ENCODE measurements at places on chromosomes 2 and 18.

DNA sequence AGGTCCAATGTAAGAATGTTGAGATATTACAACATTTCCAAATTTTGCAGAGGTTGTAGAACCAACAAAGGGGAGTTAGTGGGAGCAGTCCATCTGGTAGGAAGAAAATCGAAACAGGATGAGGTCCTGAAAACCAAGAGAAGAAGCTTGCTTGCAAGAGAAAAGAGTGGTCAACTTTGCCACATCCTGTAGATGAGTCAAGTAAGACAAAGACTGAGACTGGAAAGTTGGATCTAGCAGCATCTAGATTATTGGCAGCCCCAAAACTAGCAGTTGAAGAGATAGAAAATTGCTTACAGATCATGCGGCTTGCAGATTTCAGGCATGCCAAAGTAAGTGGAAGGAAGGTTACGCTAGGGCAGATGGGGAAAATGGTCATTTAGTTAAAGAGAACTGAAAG lies 378.9 kb downstream of the GRB14 start:
- DNase-seq: no peak

DNA sequence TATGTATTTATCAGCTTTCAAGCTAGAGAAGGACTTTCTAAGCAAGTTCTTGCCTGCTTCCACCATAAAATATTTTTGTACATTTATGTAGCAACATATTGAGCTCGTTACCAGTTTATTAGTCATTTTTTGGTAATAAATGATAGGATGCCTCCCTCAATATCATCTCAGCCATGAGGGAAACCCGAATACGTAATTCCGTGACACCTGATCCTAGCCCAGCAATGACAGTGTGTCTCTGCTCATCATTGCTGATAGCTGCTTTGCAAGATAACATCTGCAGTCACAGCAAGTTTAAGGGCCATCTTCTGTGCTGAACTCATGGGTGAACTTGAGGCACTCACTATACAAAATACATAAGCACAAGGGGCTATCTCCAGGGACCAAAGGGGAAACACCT lies 62.2 kb downstream of the COL6A3 start:
- no peak for DNase-seq

- peak; percentile 99 for DNase-seq
These were observed at the start of gene PPM1B for GRCh38 chr2:44168681-44169154. Gene PPM1B (plus strand): TSS chr2:44168875. CDS start chr2:44201200, 32,325 bp downstream.

- no peak for DNase-seq
These were observed 125.0 kb downstream of the MTCL1 start for GRCh38 chr18:8830067-8831060.

Measured in left colon (tissue), 2 donors.